ENCODE measurements at places on chromosomes 12 and 14. TPM values are rescaled to one million over a fixed set of nuclear protein-coding genes. Genes with fewer than 3 reads are reported as not detected.
A peak's percentile ranks its signal among the peaks of the same experiment; 100 is the strongest.

ERP27 gene
- polyA plus RNA-seq: 0.79 TPM

PGAM5 gene
- polyA plus RNA-seq: 21.8 TPM

OSBPL8 gene
- polyA plus RNA-seq: 29.2 TPM

ZCRB1 gene
- polyA plus RNA-seq: 74.0 TPM

FSCB gene
- polyA plus RNA-seq: not detected

NRXN3 gene
- 1.4 TPM for polyA plus RNA-seq

DNA sequence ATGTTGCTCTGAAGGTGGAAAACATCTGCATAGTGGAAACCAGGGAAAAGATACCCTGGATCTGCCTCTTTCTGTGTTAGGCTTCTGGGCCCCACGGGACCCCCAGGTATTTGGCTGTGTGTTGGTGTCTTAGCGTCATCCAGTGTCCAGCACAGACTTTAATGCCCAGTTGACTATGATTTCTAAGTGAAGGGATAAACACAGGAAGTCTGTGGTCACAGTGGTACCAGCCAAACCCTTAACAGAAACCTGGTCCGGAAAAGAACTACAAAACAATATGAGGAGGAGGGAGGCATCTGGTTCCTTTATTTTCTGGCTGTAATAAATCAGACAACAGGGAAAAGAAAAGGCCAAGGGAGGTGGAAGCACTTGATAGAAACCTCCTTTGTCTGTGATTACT lies 56.4 kb downstream of the CMKLR1 start:
- DNase-seq: no peak

DNA sequence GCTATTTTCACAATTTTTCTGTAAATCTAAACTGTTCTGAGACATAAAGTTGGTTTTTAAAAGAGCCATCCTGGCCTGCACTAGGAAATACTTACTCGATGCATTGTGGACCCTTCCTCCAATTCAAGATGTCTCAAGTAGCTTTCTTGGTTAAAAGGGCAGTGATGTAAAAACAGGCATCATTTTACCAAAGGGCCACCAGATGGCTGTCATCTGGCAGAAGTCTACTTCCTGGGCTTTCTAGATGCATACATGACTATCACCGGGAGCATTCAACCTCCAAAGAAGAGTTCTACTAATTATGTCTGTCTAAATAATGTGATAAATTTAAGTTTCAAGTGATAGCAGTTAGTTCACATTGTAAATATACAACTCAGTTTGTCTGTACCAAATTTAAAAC lies 96.8 kb upstream of the FRMD6 start:
- DNase-seq: no peak

DNA sequence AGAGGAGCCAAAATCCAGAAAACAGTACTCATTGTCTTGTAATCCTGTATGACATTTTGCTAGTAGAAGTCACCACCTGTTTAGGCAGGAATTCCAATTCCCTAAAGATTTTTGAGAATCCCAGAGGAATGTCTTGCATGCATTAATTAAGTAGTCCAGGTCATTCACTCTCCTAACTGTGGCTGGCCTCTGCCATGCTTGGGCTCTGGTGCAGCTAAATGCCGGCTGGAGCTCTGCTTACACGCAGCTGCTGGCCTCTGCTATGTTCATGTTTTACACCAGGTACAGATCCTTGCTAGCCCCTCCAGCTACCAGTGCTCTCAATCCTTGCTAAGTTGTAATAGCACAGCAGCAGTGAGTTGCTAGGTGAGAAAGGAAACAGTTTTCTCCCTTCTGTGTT lies 16.3 kb upstream of the HIF1A start:
- no peak for DNase-seq

DNA sequence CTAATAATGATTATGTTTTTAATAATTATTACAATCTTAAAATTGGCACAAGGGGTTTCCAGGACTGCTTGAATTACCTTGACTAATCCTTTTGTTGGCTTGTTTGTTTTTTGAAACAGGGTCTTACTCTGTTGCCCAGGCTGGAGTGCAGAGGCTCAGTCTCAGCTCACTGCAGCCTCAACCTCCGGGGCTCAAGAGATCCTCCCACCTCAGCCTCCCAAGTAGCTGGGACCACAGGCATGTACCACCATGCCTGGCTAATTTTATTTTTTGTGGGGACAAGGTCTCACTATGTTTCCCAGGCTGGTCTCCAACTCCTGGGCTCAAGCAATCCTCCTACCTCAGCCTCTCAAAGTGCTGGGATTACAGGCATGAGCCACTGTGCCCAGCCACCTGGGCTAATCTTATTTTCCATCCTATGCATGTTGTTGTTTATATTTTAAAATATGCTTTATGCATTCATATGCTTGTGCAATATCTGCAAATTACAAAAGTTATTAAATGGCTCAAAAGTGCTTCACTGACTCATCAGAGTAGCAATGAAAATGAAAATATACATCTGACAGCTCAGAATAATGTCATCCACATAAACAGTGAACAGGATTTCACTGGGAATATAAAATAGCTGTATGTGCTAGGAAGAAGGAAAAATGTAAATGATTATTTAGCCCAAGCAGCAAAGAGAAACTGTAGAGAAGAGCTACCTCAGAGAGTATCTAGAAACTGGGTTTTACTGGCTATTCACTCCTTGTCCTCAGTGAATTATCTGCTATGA lies 24.8 kb upstream of the PLEKHG6 start:
- DNase-seq: no peak

DNA sequence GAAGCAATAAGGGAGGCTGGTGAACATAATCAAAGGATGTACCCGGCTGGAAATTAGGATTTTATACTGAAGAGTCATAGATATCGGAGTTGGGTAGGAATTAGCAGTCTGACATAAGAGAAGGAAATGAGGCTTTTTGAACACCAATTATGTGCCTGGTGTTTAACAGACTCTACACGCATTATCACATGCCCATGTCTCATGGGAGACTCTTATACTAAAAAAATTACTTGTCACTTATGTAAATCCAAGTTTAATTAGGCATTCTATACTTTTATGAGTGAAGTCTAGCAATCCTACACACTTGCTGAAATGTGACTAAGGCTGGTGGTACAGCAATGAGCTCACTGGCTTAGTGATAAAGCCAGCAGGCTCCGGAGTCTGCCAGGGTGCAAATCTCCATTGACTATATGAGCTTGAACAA lies 93.5 kb downstream of the NUAK1 start:
- DNase-seq: no peak

DNA sequence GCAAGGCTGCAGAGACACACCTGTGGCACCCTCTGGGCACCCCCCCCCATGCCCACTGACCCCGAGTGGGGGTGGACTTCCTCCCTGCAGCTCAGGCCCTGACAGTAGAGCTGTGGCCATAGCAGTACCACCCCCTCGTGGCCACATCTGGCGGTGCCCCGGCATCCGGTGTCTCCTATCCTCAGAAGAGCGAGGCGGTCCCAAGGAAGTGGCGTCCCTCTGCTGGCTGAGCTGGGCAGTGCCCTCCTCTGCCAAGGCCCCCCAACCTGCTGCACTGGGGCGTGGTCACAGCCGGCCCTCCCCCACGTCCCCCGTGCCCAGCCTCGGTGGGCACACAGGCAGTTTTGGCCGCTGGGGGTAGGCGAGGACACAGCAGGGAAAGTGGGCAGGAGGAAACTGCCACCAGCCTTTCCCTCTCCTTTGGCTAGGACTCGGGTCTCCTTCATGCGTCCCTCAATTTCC lies 6.0 kb upstream of the SLC6A12 start:
- peak; percentile 39 for DNase-seq

DNA sequence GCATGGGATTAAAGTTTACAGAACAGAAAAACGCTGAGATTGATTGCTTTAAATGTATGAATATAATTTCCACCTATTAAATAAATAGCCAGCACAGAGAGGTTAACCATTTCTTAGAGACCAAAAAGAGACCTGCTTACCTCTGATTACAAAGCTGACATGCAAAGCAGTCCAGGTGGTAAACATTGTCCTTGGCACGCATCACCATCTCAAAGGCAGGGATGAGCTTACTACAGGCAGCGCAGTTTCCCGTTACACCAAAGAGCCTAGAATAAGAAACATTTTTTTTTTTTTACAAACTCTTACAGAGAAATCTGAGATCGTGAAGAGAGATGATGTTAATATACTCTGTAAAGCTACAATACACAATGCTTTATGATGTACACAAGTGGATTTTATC lies 45.7 kb downstream of the LMO3 start:
- no peak for DNase-seq

- DNase-seq: peak; percentile 43
These were observed 112.6 kb downstream of the ADGRD1 start for GRCh38 chr12:131066207-131066885.

DNA sequence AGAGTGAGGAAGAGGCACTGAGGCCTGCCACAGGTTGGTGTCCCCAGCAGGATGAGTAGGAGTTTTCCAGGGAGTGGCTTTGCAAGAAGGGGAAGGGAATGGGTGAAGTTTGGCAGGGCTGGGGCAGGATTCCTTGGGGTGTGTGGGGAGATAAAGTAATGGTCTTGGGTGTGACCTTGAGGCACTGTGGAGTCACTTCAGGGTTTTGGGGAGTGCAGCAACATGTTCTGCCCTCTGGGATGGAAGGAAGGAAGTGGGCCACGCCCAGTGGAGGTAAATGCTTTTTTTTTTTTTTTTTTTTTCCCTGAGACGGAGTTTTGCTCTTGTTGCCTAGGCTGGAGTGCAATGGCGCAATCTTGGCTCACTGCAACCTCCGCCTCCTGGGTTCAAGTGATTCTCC lies 108.9 kb downstream of the ADCK1 start:
- no peak for DNase-seq

- DNase-seq: no peak
These were observed 298 bp downstream of the CTDSP2 start for GRCh38 chr12:57846285-57846576.

DNA sequence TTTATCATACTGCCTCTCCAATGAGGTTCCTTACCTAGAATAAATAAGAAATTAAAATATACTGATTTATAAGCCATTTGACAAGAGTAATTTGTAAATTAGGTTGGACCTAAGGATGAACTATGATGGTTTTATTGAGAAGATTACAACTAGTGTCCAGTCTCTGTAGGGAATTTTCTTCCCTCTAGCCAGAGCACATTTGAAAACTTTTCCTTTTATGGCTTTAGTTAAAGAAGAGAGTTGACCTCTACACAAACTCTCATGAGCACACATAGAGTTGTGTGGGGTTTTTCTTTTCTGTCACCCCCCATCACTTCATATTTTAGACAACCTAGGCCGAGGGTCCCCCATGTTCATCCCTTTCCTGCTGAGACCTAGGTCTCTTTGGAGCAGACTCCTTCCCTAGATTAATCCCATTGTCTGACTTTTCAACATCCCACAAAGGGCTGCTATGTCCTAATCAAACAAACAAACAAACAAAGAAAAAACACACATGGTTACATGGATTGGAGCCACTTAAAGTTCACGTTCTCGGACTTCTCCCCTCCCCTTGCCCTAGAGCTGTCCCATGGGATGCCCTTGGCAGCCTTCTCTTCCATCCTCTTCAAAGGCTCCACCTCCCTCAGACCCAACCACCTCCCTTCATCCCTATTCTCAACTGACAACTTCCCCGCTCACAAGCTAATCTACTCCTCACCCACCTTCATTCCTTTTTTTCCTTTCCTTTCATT lies 40.7 kb downstream of the GPR135 start:
- DNase-seq: no peak

GRCh38 chr12:1201886-1202285 lies 210.9 kb downstream of the ERC1 start:
- DNase-seq: no peak

DNA sequence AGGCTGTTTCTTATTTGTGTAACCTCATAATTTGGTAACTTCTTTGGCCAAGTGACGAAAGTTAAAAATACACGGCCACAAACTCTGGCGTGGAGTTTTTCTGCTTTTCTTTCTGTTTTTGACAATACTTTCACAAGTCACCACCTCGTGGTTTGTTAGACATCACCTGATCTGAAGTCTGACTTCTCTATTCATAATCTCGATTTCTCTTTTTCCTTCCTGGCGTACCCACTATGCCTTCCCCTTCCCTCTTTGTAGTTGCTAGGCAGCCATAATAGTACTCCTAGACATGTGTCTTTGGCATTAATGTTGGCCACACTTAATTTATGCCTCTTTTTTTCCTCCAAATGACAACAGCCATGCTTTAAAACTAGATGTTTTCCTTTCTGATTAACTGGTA lies 97.6 kb downstream of the POLR3B start:
- no peak for DNase-seq

- no peak for DNase-seq
These were observed 45.3 kb downstream of the IFNG-AS1 start for GRCh38 chr12:68034567-68034966.

GRCh38 chr12:100221523-100221922 lies 20.9 kb downstream of the ACTR6 start:
- no peak for DNase-seq

- DNase-seq: no peak
These were observed 60.8 kb downstream of the RASSF3 start for GRCh38 chr12:64670919-64671639.

DNA sequence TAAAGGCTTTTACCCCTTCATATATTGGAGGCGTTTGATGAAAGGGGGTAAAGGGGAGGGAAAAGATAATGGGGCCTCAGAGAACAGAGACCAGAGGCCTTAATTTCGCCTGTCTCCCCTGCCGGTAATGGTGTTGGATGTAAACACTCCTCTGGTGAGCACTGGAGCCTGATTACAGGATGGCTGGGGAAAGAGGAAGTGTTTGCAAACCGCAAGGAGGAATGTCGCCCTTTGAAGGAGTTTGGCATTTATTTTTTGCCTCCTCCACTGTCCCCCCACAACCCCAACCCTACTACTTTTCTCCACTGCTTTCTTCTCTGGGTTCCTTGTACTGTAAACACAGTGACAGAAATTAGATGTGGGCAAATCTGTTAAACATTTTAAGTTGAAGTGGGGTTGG lies 211.9 kb upstream of the TBX3 start:
- DNase-seq: no peak

GRCh38 chr12:109598428-109598854 lies 24.8 kb downstream of the MVK start:
- DNase-seq: no peak

- DNase-seq: no peak
These were observed 63.4 kb upstream of the DICER1 start for GRCh38 chr14:95220663-95221231.

- DNase-seq: no peak
These were observed 2.1 kb upstream of the UBC start for GRCh38 chr12:124916374-124917134.

- no peak for DNase-seq
These were observed 1.7 kb upstream of the ITGA5 start for GRCh38 chr12:54420766-54421144.

Measured in muscle of back (tissue), 13 donors.